Kidney capillary endothelial cell (primary cell): ENCODE measurements at places on chromosomes 7 and 10.

DNA sequence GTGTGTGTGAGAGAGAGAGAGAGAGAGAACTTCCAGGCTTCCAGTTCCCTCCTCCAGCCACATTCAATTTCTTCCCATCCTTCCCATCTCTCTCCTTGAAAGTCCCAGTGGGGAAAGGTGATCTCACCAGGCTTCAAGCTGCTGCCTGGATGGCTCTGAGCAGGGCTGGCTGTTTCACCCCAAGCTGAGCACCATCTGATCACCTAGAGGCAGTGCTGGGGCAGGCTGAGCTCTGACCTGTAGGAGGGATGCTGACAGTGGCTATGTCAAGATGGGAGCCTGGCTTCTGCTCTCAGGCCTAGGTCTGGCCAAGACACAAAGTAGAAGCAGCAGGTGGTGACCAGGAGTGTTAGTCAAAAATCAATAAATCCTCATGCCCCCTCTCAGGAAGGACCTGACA lies 370.8 kb downstream of the PLXNA4 start:
- no peak for DNase-seq

DNA sequence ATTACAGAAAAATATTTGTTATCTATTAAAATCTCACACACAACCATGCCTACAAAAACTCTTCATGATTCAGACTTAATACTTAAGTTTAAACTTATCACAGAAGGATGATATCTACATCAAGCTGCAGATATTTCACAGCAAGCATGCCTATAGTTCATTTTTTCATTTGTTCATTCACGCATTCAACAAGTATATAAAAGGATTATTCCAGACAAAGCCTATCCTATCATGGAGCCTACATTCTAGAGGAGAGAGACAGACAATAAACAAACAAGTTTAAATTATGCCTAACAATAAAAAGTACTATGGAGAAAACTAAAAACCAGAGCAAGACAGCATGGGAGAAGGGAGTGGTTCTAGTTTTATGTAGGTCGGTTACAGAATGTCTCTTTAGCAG lies 10.9 kb downstream of the TRDMT1 start:
- no peak for DNase-seq

DNA sequence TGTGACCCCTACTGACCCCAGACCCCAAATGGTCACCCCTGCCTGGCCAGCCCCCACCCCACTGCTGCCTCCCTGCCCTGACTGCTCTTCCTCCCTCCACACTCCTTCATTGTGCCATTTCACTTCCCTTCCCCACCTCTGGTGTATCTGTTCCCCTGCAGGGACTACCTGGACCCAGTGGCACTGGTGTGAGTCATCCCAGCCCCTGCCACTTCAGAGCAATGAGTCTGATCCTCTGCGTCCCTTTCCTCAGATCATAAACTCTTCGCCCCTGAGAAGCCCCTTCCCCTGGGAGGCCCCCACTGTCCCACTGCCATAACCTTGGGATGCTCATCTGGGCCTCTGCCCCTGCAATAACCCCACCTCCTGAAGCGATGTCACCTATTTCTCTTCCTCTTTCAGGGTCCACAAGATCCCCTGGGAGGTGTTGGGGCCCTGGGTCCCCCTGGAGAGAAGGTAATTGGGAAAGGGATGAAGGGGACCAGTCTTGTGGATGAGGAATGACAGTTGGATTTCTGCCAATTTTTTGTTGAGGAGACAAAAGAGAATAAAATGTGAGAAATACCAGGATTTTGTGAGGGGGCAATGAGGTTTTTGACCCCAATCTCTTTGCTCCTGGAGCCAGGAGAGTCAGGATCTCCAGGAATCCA lies 19.1 kb upstream of the VOPP1 start:
- no peak for DNase-seq

- DNase-seq: no peak
Measured at GRCh38 chr7:96996111-96996957, 9.0 kb upstream of the DLX6 start.
